Esophagus muscularis mucosa (tissue), 4 donors: ENCODE measurements at places on chromosomes 12 and 14. TPM values are rescaled to one million over a fixed set of nuclear protein-coding genes. Genes with fewer than 3 reads are reported as not detected.

The FGD4 gene
- total RNA-seq, result 21.4 TPM

The SRRM4 gene
- not detected for total RNA-seq

The RNASE1 gene
- total RNA-seq, result 270 TPM

The KHNYN gene
- total RNA-seq, result 51.9 TPM

The ENDOU gene
- not detected for total RNA-seq

The PLD4 gene
- total RNA-seq, result 0.23 TPM

The SLC5A8 gene
- total RNA-seq, result not detected

The FITM1 gene
- 0.52 TPM for total RNA-seq

The SYCP3 gene
- not detected for total RNA-seq

The LTB4R gene
- 0.42 TPM for total RNA-seq

The DPF3 gene
- 0.78 TPM for total RNA-seq

The KLRG1 gene
- 2.0 TPM for total RNA-seq
